Breast epithelium (tissue), 4 donors: ENCODE measurements at places on chromosomes 12 and 14.

DNA sequence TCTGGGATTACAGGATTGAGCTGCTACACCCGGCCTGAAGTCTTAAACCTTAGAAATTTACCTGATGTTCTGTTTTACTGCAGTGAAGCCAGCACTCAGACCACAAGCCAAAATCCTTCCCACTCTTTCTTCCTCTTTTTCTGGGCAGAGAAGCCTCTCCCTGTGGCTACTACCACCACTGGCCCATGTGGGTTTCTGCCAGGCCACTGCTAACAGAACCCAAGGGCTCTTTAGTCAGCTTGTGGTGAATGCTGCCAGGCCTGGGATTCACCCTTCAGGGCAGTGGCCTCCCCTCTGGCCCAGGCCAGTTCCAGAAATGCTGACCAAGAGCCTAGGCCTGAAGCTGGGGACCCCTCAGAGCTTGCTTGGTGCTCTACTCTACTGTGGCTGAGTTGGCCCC, 35.3 kb downstream of the GAS2L3 start:
- no peaks in the 10 kb centered on the region for H3K27me3 ChIP-seq
- H3K36me3 ChIP-seq, result no peaks in the 10 kb centered on the region
- H3K4me3 ChIP-seq, result no peak overlapping the region
- H3K27ac ChIP-seq, result no peak overlapping the region

GRCh38 chr12:54160769-54161480, 27.9 kb downstream of the SMUG1 start:
- H3K27me3 ChIP-seq, result no peaks in the 10 kb centered on the region
- DNase-seq, result no peak
- no peak overlapping the region for H3K27ac ChIP-seq
- no peak overlapping the region for H3K4me3 ChIP-seq
- H3K4me1 ChIP-seq, result no peaks in the 10 kb centered on the region

DNA sequence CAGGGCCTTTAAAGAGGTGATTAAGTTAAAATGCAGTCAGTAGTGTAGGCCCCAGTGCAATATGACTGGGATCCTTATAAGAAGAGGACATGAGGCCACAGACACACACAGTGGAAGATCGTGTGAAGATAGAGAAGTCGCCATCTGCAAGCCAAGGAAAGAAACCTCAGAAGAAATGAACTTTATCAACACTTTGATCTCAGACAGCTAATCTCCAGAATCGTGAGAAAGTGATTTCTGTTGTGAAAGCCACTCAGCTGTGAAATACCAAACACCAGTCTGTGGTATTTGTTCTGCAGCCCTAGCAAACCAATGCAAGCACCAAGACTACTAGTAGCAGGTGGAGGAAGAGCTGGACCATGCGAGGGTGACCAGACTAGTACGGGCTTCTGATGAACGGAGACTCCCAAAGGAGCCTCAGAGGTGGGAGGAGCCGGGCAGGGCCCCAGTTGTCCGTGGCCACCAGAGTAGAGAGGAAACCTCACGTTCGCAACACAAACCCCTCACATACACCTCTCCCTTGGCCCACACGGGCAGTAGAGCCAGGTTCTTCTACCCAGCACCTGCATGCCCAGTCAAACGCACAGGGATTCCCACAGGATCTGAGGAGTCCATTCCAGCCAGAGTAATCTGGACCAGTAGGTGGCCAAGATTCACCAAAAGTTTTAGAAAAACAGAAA, 243.0 kb downstream of the TTC8 start:
- no peak for DNase-seq
- H3K4me3 ChIP-seq, result no peak overlapping the region
- H3K27ac ChIP-seq, result no peak overlapping the region
- no peaks in the 10 kb centered on the region for H3K27me3 ChIP-seq

- H3K27me3 ChIP-seq, result no peaks in the 10 kb centered on the region
- H3K36me3 ChIP-seq, result no peaks in the 10 kb centered on the region
- no peaks in the 10 kb centered on the region for H3K4me1 ChIP-seq
- H3K4me3 ChIP-seq, result no peak overlapping the region
Observed at GRCh38 chr14:91898372-91898771, 31.0 kb upstream of the TC2N start.

- DNase-seq, result no peak
- H3K4me3 ChIP-seq, result no peak overlapping the region
- no peaks in the 10 kb centered on the region for H3K36me3 ChIP-seq
- no peaks in the 10 kb centered on the region for H3K27me3 ChIP-seq
- no peak overlapping the region for H3K27ac ChIP-seq
Observed at GRCh38 chr12:128018067-128018466, 248.9 kb upstream of the TMEM132C start.

GRCh38 chr12:6724409-6724797, 557 bp downstream of the COPS7A start:
- peak overlapping the region; percentile 91 for H3K27ac ChIP-seq
- H3K4me3 ChIP-seq, result peak overlapping the region; percentile 74
- no peak for DNase-seq
- H3K4me1 ChIP-seq, result peaks cover 7% of the 10 kb centered on the region
- H3K27me3 ChIP-seq, result no peaks in the 10 kb centered on the region
- H3K36me3 ChIP-seq, result peaks cover 8% of the 10 kb centered on the region

DNA sequence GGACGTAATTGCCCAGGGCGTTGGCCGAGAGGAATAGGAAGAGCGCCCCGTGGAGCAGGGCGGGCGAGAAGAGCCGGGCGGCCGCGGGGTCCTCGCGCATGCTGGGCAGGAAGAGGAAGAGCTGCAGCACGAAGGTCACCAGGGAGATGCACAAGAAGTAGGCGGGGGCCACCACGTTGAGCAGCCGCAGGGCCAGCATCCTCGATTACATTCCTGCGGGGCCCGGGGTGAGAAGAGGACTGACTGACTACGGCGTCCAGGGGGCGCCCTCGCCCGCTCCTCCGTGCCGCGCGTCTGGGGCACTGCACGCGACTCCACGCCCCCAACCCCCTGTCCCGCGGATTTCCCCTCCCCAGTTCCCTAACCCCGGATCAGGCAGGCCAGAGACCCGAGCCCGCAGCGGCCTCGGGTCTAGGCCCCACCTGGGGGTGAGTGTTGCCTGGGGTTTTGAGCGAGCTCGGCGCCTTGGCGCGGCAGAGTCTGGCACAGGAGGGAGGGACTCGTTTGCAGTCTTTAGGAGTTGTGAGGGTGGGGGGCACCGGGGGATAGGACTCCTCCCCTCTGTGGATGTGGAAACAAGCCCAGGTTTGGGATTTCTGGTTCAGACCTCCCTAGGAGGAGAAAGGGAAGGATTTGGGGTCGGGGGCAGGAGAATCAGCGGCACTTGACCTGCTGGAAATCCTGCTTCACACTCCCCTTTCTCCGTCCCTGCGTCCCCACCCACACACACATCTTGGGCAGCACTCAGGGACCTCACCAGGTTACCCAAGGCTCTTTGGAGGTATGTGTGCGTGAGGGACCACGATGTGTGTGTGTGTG, 1.8 kb downstream of the ZDHHC22 start:
- peaks cover 12% of the 10 kb centered on the region for H3K4me1 ChIP-seq
- DNase-seq, result peak; percentile 2
- peak overlapping the region; percentile 40 for H3K4me3 ChIP-seq
- H3K27me3 ChIP-seq, result peaks cover 77% of the 10 kb centered on the region
- H3K36me3 ChIP-seq, result no peaks in the 10 kb centered on the region

DNA sequence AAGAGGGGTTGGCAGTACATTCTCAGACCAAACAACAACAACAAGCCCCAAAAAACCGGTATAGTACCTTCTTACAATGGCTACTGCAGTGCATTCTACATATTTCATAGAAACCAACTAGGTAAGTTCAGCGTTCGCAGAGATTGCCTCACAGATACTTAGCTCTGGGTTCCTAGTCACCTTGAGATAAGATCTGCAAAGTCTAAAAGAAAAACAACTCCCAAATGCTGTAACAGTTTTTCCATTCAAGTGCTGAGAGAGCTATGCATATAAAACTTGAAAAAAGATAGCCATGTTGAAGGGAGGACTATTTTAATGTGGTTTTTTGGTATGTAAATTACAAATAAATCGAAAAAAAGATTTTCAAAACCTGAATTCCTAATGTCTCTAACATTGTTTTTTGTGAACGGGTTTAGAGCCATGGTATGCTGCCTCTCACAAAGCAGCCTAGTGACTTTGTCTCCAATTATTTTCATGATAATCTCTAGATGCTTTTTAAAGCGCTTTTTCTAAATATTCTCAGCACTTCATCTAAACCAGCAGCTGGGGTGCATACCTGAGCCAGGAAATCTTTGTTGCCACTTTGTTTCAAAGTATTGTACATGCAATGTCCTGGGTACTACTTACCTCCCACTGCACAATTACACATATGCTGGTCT, 56.6 kb upstream of the CRACR2A start:
- H3K27ac ChIP-seq, result no peak overlapping the region
- peaks cover 4% of the 10 kb centered on the region for H3K36me3 ChIP-seq
- no peaks in the 10 kb centered on the region for H3K4me1 ChIP-seq
- H3K27me3 ChIP-seq, result no peaks in the 10 kb centered on the region

GRCh38 chr12:92342574-92342973, 196.9 kb upstream of the BTG1 start:
- no peaks in the 10 kb centered on the region for H3K4me1 ChIP-seq
- no peak for DNase-seq
- H3K4me3 ChIP-seq, result no peak overlapping the region

- H3K27ac ChIP-seq, result no peak overlapping the region
- no peaks in the 10 kb centered on the region for H3K36me3 ChIP-seq
- H3K27me3 ChIP-seq, result no peaks in the 10 kb centered on the region
- H3K4me1 ChIP-seq, result no peaks in the 10 kb centered on the region
- no peak for DNase-seq
- H3K4me3 ChIP-seq, result no peak overlapping the region
Observed at GRCh38 chr12:127381681-127382080, 885.3 kb upstream of the TMEM132C start.

GRCh38 chr12:32801269-32801980, 45.7 kb upstream of the YARS2 start:
- no peak overlapping the region for H3K27ac ChIP-seq
- no peaks in the 10 kb centered on the region for H3K27me3 ChIP-seq
- no peaks in the 10 kb centered on the region for H3K4me1 ChIP-seq
- no peak for DNase-seq
- H3K4me3 ChIP-seq, result no peak overlapping the region

- H3K4me3 ChIP-seq, result no peak overlapping the region
- H3K27me3 ChIP-seq, result no peaks in the 10 kb centered on the region
- DNase-seq, result no peak
- H3K36me3 ChIP-seq, result no peaks in the 10 kb centered on the region
Observed at GRCh38 chr14:65704437-65704836, 291.9 kb downstream of the FUT8 start.

DNA sequence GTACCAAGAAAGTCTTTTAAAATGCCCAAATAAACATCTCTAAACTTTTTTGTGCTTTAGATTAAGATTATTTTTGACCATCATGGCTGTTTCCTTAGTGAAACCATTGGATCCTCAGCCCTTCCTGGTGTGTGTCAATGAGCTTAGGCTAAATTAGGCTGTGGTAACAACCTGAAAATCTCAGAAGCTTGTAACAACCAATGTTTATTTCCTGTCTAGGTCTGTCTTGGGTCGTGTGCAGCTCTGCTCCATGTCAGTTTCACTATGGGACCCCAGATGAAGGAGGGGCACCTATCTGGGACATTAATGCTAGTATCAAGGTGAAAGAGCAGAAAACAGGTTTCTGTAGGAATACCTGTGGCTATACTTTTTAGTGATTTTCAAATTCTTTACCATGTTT, 49.9 kb downstream of the KCNMB4 start:
- H3K36me3 ChIP-seq, result no peaks in the 10 kb centered on the region
- no peak overlapping the region for H3K4me3 ChIP-seq
- H3K4me1 ChIP-seq, result no peaks in the 10 kb centered on the region
- H3K27me3 ChIP-seq, result no peaks in the 10 kb centered on the region
- no peak for DNase-seq
- H3K27ac ChIP-seq, result no peak overlapping the region

DNA sequence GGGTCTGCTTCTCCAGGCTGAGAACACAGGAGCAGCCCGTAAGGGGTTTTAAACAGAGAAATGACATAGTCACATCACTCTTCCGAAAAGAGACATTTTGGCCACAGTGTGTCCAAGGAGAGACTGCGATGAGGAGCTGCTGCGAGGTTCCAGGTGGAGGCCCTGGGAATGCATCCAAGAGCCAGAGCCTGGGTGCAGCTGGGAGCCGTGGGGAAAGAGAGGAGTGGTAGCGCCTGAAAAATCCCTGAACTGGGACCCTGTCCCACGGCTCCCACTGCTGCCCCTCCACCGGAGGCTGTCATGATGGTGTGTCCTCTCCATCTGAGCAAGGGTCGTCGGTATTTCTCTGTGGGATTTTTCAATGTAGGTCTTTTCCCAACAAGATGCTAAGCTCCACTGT, 146.9 kb downstream of the BCL11B start:
- H3K27me3 ChIP-seq, result peaks cover 6% of the 10 kb centered on the region
- no peak overlapping the region for H3K4me3 ChIP-seq
- no peak for DNase-seq
- no peak overlapping the region for H3K27ac ChIP-seq

- H3K4me1 ChIP-seq, result no peaks in the 10 kb centered on the region
- H3K4me3 ChIP-seq, result no peak overlapping the region
- no peak for DNase-seq
- H3K27me3 ChIP-seq, result no peaks in the 10 kb centered on the region
Observed at GRCh38 chr14:94582199-94582750, 1.0 kb downstream of the SERPINA5 start.

GRCh38 chr12:114508529-114509129, 102.7 kb upstream of the TBX5 start:
- H3K27ac ChIP-seq, result no peak overlapping the region
- H3K27me3 ChIP-seq, result no peaks in the 10 kb centered on the region
- DNase-seq, result peak; percentile 63
- no peak overlapping the region for H3K4me3 ChIP-seq
- H3K36me3 ChIP-seq, result no peaks in the 10 kb centered on the region

DNA sequence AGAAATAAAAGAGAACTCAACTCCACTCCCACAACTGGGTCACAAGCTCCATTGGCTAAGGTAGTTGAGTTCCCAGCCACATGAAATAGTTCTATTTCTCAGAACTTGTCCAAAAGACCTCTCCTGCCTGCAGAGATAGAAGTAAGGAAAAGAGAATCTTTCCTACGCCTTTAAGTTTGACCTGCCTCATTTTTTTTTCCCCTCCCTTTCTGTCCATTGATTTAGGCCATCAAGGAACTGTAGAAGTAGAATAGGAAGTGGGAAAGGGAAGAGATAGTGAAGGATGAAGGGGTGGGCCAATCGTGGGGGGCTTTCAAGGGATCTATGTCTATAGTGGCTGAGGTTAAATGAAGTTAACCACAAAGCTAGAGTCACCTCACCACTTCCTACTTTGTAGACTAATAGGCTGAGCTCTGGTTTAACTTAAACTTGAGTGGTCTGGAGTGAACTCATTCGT, 13.9 kb upstream of the NUDT4 start:
- H3K27ac ChIP-seq, result no peak overlapping the region
- H3K4me3 ChIP-seq, result no peak overlapping the region

DNA sequence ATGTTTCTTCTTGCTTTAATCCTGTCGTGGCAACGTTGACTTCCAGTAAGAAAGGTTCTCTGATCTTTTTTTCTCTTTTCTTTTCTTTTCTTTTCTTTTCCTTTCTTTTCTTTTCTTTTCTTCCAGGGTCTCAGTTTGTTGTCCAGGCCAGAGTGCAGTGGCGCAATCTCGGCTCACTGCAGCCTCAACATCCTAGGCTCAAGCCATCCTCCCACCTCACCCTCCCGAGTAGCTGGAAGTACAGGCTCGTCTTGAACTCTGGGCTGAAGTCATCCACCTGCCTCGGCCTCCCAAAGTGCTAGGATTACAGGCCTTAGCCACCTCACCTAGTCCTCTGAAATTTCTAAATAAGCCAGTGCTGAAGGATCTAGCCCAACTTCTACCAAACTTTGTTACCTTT, 1.3 kb upstream of the MAP3K9 start:
- no peaks in the 10 kb centered on the region for H3K4me1 ChIP-seq
- no peak for DNase-seq
- H3K36me3 ChIP-seq, result no peaks in the 10 kb centered on the region
- no peak overlapping the region for H3K4me3 ChIP-seq
- no peak overlapping the region for H3K27ac ChIP-seq
- H3K27me3 ChIP-seq, result no peaks in the 10 kb centered on the region

GRCh38 chr12:18696971-18697602, 40.7 kb downstream of the PLCZ1 start:
- no peaks in the 10 kb centered on the region for H3K36me3 ChIP-seq
- H3K27ac ChIP-seq, result no peak overlapping the region
- H3K4me3 ChIP-seq, result no peak overlapping the region
- H3K27me3 ChIP-seq, result no peaks in the 10 kb centered on the region
